ENCODE measurements at places on chromosomes 5 and 9. TPM values are rescaled to one million over a fixed set of nuclear protein-coding genes. Genes with fewer than 3 reads are reported as not detected.

The TRAF2 gene
- total RNA-seq = 7.5 TPM

- H3K4me1 ChIP-seq = no peaks in the 10 kb centered on the region
- H3K4me3 ChIP-seq = no peak overlapping the region
- no peak for DNase-seq
Measured at GRCh38 chr5:66992547-66992946, 204.1 kb downstream of the CD180 start.

The PCDHB15 gene
- total RNA-seq = 0.28 TPM

The RETREG1 gene
- 5.4 TPM for total RNA-seq

DNA sequence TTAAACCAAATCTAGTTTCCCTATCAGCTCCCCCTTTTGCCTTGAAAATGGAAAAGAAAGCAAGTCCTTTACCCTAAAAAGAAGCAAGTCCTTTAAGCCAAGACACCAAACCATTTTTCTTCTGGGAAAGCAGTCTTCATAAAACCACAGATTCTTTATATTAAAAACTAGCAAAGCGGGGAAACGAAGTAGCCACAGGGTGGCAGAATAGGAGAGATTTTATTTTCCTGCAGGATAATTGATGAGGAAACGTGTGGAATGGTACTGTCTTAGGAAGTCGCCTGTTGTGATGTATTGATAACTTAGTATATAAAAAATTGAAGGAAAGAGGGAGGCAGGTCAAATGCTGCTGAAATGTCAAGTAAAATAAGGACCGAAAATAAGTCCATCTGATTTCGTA is 41.1 kb downstream of the ZNF883 start:
- no peaks in the 10 kb centered on the region for H3K27me3 ChIP-seq
- H3K36me3 ChIP-seq = no peaks in the 10 kb centered on the region
- DNase-seq = no peak
- H3K4me3 ChIP-seq = no peak overlapping the region
- no peak overlapping the region for H3K27ac ChIP-seq

DNA sequence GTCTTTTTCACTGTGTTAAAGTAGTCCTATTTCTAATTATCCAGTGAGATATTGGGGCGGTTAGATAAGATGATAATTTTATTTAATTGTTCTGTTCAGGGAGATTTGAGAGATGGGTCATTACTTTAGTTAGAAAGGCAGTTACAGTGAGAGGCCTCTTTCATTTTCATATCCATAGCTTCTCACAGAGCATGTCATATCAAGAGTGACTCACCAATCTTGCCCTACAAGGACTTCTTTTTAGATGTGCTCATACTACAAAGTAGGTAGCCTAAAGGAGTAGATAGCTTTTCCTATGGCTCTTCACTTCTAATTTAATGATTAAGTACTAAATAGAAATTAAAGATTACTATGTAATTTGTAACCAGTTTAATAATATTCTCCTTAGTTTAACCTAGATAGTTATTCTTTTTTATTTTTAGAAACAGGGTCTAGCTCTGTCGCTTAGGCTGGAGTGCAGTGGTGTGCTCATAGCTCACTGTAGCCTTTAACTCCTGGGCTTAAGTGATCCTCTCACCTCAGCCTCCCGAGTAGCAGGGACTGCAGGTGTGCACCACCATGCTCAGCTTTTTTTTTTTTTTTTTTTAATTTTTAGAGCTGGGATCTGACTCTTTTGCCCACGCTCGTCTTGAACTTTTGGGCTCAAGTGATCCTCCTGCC is 71.0 kb downstream of the FER start:
- H3K4me3 ChIP-seq = no peak overlapping the region
- no peaks in the 10 kb centered on the region for H3K4me1 ChIP-seq
- DNase-seq = no peak
- no peaks in the 10 kb centered on the region for H3K36me3 ChIP-seq

The TMEM215 gene
- not detected for total RNA-seq

DNA sequence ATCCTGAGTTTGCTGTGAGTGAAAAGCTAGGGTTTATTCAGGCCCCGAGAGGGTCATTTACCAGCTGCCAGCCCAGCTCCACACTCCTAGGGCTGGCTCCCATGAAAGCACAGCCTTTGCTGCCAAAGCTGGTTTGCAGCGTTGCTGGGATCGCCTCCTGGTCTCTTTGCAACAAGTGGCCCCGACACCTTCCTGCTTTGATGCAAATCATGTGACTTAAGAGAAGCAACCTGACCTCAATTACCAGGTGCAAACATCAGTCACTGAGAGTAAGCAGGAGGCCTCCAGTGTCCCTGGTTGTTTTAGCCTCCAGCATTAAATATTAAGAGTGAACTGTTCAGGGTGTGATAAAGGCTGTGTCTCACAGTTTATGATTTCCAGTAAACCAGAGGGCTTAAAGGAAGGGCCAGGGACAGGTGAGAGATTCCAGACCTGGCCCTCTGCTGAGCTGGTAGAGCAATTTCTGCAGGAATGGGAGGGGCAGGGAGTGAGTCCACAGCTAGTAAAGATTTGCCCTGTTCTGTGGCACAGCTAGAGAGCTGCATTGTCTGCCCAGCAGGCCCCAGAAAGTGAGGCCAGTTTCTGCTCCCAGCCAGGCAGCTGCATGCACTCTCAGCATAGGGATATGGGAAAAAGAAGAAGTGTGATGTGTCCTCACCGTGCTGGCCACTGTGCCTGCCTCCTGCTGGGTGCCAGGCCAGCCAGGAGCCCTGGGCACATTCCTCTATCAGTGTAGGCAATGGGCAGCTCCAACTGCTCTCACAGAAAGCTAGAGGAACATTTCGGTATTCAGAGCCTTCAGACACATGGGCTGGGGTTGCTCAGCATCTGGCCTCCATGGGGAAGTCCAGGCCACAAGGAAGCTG is 58.0 kb downstream of the SLC22A5 start:
- H3K4me1 ChIP-seq = peaks cover 51% of the 10 kb centered on the region
- no peak overlapping the region for H3K4me3 ChIP-seq
- peak; percentile 32 for DNase-seq
- H3K36me3 ChIP-seq = no peaks in the 10 kb centered on the region

- no peaks in the 10 kb centered on the region for H3K36me3 ChIP-seq
- DNase-seq = no peak
- H3K4me1 ChIP-seq = no peaks in the 10 kb centered on the region
- H3K4me3 ChIP-seq = no peak overlapping the region
- no peaks in the 10 kb centered on the region for H3K27me3 ChIP-seq
Measured at GRCh38 chr9:92773810-92774209, 9.2 kb upstream of the BICD2 start.

- H3K4me1 ChIP-seq = no peaks in the 10 kb centered on the region
- H3K27me3 ChIP-seq = no peaks in the 10 kb centered on the region
- no peaks in the 10 kb centered on the region for H3K36me3 ChIP-seq
- no peak overlapping the region for H3K4me3 ChIP-seq
- H3K27ac ChIP-seq = no peak overlapping the region
Measured at GRCh38 chr5:421287-421880, 21.6 kb upstream of the EXOC3 start.

GRCh38 chr5:142597546-142598337 is 88.1 kb downstream of the FGF1 start:
- no peaks in the 10 kb centered on the region for H3K27me3 ChIP-seq
- H3K27ac ChIP-seq = no peak overlapping the region
- peaks cover 10% of the 10 kb centered on the region for H3K4me1 ChIP-seq
- H3K4me3 ChIP-seq = no peak overlapping the region

GRCh38 chr9:115099901-115100300 is 18.1 kb downstream of the TNC start:
- DNase-seq = no peak
- no peaks in the 10 kb centered on the region for H3K36me3 ChIP-seq
- H3K4me1 ChIP-seq = peaks cover 8% of the 10 kb centered on the region

The STK32A gene
- 0.17 TPM for total RNA-seq

- H3K27ac ChIP-seq = no peak overlapping the region
- no peak overlapping the region for H3K4me3 ChIP-seq
- no peaks in the 10 kb centered on the region for H3K4me1 ChIP-seq
- H3K36me3 ChIP-seq = no peaks in the 10 kb centered on the region
Measured at GRCh38 chr5:77498952-77499351, 6.8 kb upstream of the WDR41 start.

- H3K4me3 ChIP-seq = no peak overlapping the region
- peaks cover 9% of the 10 kb centered on the region for H3K4me1 ChIP-seq
- no peak overlapping the region for H3K27ac ChIP-seq
Measured at GRCh38 chr5:14190194-14191164, 47.3 kb downstream of the TRIO start.
